Upper lobe of right lung (tissue), 1 donor: ENCODE measurements at places on chromosomes 7 and 10. TPM values are rescaled to one million over a fixed set of nuclear protein-coding genes. Genes with fewer than 3 reads are reported as not detected.

The KAZALD1 gene
- total RNA-seq = 8.4 TPM

The RNF32 gene
- 1.9 TPM for total RNA-seq

The ZRANB1 gene
- 20.5 TPM for total RNA-seq

The AKR1C3 gene
- total RNA-seq = 63.6 TPM

The MET gene
- total RNA-seq = 69.6 TPM

GRCh38 chr7:1290026-1290678, 57.5 kb downstream of the UNCX start:
- no peak for DNase-seq
